ENCODE measurements at places on chromosomes 4 and X.

DNA sequence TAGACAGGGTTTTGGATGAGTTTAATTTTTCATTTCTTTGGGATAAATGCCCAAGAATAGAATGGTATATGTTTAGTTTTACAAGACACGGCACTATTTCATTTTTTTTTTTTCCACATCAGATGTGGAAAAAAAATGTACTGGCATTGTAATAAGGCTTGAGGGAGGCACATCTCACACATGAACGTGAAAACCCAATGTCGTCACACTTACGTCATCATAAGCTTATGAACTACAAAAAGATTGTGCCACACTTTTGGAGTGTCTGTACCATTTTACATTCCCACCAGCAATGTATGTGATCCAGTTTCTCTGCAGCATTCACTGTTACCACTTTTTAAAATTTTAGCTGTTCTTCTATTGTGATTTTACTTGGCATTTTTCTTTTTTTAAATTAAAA lies 74.2 kb downstream of the TAF1 start:
- no peak for DNase-seq

DNA sequence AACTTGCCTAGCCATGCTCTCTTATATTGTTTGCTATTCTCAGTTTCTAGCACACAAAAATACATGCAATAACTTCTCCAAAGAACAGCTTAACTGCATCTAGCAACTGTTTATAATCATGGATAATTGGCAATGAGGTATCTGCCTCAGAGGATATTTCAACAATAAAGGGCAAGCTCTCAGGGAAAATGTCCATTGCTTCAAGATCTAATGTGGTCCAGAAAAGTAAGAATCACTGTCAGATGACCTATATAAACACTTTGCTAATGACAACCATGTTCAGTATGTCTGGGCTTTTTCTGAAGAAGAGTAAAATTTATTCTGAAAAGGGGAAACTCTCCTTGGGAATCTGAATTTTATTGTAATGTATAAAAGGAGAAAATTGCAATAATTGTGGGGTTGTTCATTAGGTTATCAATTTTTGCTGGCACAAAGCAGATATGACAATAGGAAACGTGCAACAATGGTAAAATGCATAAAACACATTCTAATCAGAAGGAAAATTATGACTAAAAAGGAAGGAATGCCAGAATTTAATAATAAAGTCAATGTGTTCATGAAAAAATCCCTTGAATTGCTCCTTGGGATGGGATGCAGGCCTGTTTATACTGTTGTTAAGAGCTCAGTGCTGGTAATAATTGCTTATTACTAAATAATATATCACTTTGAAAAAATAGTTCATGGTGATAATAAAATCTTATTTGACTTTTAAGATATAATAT lies 90.3 kb downstream of the ANTXR2 start:
- no peak for DNase-seq

DNA sequence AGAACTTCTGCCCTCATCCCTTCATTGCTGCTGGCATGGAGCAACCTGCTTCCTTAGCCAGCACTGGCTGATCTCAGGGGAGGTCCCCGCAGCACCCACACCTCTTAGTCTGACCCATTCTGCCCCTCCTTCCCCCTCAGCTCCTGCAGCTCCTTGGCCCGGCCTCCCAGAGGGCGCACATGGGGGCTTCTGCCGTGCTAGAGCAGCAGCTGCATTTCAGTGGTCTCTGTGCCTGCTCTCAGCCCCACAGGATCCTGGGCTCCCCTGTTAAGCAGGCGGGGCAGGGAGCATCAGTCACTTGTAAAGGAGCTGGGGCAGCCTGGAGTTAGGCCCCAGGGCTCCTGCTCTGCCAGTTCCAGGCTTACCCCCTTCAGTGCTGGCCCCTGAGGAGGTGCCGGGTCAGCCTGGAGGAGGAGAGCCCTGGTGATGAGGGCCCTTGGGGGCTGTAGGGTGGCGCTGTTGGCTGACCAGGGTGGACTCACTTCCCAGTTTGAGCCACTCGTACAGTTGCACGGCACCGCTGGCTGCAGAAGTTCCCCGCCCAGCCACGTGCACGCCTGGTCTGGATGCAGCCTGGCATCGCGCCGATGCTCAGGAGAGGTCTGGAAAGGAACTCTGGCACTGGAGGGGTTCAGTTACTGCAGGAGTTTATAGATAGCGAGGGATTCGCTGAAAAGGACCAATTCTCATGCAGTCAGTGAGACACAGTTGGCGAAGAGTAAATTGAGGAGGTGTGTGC lies 85.1 kb upstream of the PSAPL1 start:
- no peak for DNase-seq

GRCh38 chrX:48848847-48849246 lies 13.4 kb upstream of the PCSK1N start:
- no peak for DNase-seq
